ENCODE measurements at places on chromosomes 2 and 18.

DNA sequence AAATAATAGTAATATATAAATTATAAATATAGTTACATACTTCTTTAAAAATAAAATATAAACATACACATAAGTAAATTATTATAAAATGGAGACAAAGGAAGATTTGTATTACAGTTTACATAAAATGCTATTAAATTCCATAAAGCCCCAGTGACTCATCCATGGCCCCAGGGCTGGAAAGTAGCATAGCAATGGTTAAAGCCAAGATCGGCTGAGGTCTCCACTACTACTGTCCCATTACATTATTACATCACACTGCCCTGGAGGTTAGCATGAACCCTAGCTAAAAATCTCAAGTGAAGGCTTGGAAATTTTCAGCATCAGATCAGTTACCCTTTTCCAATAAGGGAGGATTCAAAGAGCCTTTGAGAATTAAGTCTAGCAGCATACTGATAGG, 936.2 kb downstream of the DSC3 start:
- DNase-seq = no peak

- DNase-seq = no peak
Observed at GRCh38 chr2:48316753-48317750, 212.9 kb upstream of the STON1 start.

DNA sequence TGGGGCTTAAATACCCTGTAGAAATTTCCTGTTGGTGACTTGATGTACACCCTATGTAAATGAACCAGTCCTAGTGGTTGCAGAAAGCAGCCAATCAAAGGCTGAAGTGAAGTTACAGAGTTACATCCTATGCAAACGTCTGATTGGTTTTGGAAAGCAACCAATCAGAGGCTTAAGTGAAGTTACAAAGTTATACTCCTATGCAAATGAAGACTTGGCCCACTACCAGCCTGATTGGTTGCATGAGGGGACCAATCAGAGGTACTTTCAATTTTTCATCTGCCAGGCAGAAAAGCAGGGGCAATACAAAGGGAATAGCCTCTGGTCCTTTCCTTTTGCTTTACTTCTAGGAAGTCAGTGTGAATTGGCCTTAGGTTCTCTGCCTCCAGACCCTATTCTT, 13.6 kb upstream of the ZNF397 start:
- DNase-seq = no peak

GRCh38 chr2:137302957-137303356, 537.6 kb downstream of the THSD7B start:
- no peak for DNase-seq

- DNase-seq = no peak
Observed at GRCh38 chr2:175218551-175218950, 37.0 kb upstream of the ATP5MC3 start.

DNA sequence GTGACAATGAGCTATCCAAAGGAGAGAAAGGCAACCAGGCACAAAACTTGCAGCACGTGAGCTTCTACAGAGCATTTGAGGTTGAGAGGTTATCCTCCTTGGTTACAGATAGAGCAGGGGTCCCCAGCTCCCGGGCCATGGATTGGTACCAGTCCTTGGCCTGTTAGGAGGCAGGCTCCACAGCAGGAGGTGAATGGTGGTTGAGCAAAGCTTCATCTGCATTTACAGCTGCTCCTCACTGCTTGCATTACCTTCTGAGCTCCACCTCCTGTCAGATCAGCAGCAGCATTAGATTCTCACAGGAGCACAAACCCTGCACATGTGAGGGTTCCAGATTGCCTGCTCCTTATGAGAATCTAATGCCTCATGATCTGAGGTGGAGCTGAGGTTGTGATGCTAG, 57.8 kb upstream of the ST8SIA3 start:
- no peak for DNase-seq

DNA sequence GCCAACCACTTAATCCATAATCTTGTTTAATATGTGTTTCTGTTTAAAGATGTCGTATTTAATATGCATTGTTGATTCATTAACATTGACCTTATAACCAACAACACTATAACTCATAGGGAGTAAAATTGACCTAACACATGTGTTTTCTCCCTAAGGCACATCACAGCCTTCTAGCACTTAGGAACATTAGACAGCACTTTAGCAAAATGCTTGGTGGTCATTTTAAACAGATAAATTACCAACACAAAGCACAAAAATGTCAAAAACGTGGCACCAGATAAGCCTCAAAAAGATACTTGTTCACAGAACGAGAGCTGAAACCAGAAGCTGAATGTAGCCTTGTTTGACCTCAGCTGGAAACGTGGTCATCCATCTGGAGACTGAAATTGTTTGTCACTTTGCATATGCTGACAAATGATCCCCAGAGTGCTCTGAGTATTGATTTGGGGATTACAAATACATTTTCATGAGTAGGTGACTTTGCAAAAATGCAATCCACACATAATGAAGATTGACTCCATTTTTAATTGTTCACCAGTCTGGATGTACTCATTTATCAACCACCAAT, 139.2 kb downstream of the CCDC102B start:
- no peak for DNase-seq

GRCh38 chr2:4653991-4654390, 950.6 kb downstream of the DCDC2C start:
- no peak for DNase-seq

DNA sequence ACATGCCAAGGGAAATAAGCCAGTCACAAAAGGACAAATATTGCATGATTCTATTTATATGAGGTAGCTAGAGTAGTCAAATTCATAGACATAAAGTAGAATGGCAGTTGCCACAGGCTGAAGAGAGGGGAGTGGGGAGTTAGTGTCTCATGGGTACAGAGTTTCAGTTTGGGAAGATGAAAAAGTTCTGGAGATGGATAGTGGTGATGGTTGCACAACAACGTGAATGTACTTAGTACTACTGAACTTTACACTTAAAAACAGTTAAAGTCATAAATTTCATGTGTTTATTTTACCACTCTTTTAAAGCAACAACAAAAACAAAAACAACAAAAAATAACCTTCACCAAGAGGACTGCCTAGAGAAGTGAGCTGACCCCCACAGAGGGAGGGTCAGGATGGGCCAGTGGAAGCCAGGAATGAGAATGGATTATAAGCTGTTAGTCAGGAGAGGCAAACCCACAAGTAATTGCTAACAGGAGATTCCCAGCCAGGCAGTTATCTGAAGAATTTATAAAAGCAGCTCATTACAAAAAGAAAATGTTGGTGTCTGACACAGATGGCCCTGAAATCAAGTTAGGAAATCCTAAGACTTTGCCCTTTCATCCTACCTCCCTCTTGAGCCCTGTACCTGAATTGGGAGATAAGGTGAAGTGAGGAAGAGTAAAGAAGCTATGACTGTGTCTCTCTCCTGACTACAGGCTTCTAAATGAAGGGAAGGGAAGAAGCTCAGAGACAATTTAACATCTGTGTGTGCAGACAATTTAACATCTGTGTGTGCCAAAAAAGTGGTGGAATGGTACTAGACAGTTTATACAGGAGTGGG, 263.4 kb downstream of the PDE11A start:
- no peak for DNase-seq

DNA sequence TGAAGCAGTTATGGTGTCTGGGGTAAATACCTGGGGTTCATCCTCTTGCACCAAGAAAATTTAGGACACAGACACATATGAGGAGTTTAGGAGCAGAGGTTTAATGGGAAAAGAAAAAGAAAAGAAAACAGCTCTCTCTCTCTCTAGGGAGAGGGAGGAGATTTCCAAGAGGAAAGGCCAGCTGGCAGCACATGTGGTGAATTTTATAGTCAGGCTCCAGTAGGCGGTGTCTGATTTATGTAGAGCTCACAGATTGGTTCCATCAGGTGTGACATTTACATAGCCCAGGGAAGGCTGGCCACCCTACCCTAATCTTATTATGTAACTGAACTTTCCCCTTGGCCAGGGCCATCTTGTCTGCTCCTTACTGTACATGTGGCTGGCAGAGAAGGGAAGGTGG, 297.5 kb upstream of the RGPD4 start:
- peak; percentile 42 for DNase-seq

DNA sequence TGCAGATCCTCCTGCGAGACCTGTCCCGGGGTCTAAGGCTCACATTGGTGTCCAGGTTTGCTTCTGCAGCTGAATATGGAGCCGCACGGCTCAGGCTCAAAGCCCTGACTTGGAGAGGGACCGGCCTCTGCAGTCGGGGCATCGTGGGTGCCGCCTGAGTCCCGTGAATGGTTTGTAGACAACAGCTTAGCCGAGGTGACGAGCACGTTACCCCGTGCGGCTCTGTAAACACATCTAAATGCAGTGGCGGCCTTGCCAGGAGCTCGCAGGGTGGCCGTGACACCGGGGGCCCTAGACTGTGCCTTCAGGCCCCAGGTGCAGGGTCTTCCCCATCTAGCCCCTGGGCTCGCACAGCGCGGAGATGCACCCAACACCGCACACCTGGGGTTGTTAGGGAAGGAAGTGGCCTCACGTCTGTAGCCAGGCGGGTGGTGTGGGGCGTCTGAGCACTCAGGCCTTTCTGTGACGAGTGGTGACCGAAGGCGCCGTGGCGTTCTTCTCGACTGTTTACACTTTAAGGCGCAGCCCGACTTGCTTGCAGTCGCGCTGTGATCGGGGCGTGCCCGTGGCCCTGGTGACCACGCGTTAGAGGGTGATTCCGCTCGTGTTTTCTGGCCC, 91.6 kb downstream of the NFATC1 start:
- no peak for DNase-seq

- DNase-seq = peak; percentile 41
Observed at GRCh38 chr2:127226520-127227263, 6.6 kb upstream of the CYP27C1 start.

DNA sequence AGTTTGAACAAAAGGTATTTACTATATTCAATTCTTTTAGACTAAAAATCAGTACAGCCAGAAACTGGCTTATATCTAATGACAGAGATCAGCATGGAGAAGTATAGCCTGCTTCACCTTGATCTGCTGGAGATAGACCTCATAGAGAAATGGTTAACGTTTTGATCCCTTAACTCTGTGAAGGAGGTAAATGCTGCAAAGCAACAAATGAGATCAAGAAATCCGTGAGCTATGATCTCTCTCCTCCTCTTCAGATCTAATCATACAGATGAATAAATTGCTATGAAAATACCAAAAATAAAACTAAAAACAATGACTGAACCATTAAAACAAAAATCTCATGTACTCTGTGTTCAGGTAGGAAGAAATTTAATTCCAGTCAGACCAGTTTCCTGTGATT, 42.8 kb downstream of the KLHL14 start:
- no peak for DNase-seq

DNA sequence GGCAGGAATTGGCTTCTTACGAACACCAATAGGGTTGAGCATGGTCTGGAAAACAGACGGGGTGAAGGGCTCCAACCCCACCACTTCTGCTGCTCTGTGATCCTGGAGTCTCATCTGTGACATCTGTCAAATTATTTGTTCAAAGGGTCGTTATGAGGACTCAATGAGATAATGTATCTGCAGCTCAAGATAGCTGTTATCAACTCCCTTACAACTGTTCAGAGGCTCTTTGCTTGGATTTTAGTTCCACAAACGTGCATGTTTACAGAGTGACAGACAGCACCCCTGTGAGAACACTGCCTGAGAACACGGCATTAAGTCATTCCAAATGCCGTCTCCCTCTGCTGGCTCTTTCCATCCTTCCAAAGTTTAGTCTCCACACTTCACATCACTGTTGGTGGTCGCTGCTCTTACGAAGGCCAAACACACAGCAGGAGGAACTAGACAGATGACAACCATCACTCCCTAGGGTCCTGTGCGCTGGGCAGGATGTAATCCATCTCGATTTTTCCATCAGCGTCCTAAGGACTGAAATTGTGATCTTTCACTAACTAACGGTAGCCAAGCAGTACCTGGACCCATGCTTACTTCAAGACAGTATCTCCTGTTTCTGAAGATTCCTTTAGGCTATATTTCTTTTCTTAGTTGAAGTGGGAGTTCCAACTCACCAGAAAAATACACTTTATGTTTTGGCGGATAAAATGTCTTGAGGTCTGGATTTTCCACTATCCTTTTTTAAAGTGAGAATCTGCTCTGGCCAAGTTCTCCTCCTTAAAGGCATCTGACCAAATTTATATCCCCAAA, 220.3 kb downstream of the ANAPC1 start:
- DNase-seq = no peak

DNA sequence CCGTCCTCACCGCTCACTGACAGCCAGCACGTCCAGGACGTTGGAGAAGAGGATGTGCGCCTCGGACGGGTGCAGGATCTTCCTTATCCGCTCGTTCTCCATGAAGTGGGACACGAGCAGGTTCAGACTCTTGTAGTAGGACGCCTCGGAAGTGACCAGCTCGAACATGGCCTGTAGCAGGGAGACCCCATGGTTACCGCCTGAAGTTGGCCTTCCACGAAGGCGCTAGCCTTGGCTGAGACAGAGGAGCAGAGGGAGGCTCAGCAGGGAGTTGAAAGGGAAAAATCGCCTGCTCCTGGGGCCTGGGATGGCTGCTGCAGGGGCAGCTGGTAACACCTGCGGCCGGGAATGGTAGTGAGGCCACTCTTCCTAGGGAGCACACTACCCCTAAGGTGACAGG, 24.7 kb downstream of the SNORC start:
- no peak for DNase-seq

GRCh38 chr18:25834061-25834460, 256.4 kb downstream of the SS18 start:
- DNase-seq = no peak

DNA sequence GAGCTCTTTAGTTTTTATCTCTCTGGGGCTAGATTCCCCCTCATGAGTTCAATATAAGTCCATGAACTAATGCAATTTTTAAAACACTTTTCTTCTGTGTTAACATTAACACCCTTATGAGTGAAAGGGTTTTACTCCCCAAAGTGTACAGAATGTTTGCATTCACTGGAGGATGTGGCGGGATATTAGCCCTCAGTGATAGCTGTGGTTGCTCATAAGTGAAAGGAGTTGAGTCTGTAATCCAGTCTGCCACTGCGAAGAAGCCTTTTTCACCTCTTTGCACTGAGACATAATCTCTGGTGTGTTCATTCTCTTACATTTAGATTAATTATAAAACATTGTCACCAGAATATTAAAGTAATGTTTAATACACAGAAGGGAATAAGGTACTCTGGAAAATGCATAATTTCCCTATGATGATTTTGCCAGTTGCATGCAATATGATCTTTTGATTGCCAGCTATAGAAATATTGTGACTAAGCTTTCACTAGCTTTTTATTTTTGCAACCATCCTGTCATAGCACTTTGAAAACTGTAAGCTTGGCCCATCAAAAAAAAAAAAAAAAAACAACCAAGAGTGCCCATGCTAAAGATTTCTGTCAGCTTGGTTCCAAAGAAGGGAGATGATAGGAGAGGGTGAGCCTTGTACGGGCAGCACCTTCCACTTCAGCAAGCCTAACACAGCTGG, 113.2 kb downstream of the BCL11A start:
- no peak for DNase-seq

GRCh38 chr18:11091746-11092145, 57.6 kb downstream of the PIEZO2 start:
- no peak for DNase-seq

DNA sequence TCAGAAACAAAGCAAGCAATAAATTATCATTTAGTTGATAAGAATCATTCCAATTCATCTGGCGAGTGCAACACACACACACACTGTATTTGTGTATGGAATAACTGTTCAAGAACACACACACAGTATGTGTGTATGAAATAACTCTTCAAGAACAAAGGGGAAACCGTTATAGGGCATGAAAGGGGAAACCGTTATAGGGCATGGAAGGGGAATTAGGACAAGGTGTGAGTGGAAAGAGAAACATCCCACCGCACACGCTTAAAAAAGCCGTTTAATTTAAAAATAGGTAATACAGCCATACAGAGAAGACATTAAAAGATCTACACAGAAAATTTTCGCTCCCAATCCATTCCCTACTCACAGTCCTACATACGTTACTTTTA, 607 bp upstream of the TSN start:
- DNase-seq = no peak

GRCh38 chr2:175726223-175726622, 275.8 kb downstream of the LNPK start:
- no peak for DNase-seq

- no peak for DNase-seq
Observed at GRCh38 chr18:79077181-79077580, 8.0 kb downstream of the ATP9B start.

All from NCI-H1694 treated with DMSO at 0.1 percent for 48 hours (cell line).